ENCODE measurements at places on chromosomes 4 and X.

- DNase-seq = no peak
Observed at GRCh38 chr4:95539106-95539505, 9.7 kb downstream of the UNC5C start.

- no peak for DNase-seq
Observed at GRCh38 chr4:127997534-127998388, 32.6 kb downstream of the ABHD18 start.

GRCh38 chrX:20005883-20006282 lies 15.0 kb upstream of the BCLAF3 start:
- DNase-seq = no peak

GRCh38 chr4:4857001-4857808 lies 2.3 kb upstream of the MSX1 start:
- DNase-seq = no peak

DNA sequence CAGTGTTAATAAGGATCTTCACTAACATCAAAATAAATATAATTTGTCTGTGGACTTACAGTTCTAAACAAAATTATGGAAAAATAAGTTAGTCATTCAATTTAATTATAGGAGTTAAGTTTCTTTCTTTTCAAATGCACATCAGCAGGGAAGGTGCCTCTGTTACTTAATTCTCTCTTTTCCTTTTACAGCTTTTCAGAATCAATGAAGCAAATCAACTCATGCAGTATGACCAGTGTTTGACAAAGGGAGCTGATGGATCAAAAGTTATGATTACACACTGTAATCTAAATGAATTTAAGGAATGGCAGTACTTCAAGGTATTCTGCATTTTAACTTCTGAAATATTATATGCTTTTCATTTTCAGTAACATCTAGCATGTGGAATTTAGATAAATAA lies 15.9 kb downstream of the HMGB2 start:
- no peak for DNase-seq

GRCh38 chr4:76758290-76758882 lies 139.6 kb downstream of the SOWAHB start:
- no peak for DNase-seq

DNA sequence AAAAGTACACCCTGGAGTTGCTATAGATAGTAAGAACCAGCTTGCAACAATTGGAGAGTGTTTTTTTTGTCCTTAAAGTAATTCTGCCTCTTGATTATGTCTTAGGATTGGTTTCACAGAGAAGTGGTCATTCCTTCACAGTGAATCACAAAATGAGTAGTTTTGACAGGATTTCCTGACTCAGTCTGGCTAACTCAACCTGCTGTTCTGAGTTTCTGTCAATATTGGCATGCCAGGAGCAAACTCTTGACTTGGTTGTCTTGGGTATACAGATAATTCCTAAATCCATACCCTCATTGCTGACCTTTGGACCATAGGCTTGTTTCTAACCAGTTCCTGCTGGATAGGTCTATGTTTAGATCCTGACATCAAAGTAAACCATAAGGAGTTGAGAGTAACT lies 9.4 kb downstream of the FHIP1A start:
- DNase-seq = no peak

DNA sequence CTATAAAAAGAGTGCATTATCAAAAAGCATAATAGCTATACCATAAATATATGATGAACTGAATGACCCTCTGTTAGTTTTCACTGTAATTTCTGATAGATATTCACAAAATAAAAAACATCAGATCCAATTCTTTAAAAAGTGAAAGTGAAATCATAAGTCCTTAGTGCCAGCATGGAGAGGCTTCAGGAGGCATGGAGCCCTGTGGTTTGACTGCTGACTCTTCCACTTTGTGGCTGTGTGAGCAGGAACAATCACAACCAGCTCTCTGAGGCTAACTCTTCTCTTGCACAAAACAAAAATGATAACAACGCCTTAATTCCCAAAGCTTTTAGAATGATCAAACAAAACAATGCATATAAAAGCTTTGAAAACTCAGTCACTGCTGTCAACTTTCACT lies 1143.9 kb downstream of the PDHA2 start:
- DNase-seq = no peak

DNA sequence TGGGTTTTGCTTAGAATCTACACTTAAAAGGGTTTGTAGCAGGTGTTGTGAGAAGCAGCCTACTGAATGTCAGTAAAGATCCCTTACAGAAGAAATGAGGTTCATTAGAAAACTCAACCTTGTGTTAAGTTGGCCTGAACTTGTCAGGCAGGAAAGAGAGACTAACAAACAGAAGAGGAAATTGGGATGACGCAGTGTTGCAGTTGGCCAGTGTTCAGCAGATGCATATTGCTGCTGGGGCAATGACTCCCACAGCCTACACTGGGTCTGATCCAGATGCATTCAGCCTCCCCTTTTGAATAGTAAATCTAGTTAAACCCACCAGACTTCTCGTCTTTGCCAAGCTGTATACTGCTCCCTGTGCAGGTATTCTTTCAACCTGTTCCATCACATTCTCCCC lies 409.4 kb downstream of the UBE2NL start:
- DNase-seq = no peak

GRCh38 chr4:83546786-83547185 lies 10.9 kb downstream of the GPAT3 start:
- DNase-seq = no peak

Measured in activated gamma-delta T cell treated with Interleukin-2 at 50 U/mL for 16 hours (primary cell).